Stimulated activated CD8-positive, alpha-beta memory T cell treated with anti-CD3 and anti-CD28 coated beads, Interleukin-7, amount 100 ng/mL, for 48 hours (primary cell): ENCODE measurements at places on chromosomes 2 and 18.

DNA sequence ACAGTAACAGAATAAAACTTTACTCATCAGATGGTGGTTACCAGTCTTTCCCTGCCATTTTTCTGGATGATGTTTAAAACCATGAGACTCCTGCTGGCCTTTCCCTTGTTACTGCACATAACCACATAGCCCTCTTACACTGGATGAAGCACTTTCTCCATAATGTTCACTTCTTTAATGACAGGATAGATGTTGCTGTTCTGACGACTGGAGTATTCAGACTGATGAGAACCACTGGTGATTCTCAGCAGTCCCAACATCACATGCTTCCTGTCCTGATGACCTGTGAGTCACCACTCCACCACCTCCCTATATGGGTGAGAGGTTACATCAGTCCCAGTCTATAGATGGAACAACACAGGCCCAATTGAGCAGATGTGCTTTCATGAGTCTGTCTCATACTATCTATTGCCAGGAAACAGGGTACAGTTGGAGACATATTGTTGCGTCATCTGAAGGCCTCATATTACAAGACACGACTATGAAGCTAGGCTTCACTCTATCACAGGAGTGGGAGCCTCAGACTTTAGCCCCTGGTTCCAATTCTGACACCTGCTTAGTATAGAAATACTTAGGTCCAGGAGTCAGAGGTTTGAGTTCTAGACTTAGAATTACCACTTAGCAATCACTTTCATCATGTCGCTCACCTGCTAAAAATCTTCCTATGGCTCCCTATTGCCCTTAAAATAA is 145.7 kb upstream of the KLF7 start:
- DNase-seq, result no peak

DNA sequence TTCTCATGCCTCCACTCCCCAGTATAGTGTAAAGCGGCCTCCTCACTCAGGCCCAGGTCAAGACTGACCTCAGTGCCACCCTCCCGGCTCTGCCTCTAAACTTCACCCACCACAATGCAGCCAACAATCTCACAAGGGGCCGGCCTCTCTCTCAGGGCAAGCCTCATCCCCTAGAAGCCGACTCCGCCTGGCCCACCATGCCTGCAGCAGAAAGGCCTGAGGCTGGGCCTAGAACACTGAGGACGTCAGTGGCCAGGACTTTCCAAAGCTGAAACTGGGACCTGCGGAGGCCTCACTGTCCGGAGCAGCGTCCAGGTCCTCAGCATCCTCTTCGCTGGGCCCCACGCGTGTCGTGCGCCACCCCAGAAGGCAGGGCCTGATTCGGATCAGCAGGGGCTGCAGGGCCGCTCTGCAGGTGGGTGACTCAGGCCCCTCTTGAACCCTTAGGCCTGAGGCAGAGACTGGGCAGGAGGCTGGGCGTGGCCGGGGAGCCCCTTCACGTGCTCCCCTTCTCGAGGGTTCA is 52.9 kb downstream of the PKDCC start:
- DNase-seq, result no peak

- no peak for DNase-seq
Measured at GRCh38 chr2:191176801-191177438, 26.1 kb upstream of the STAT4 start.

- no peak for DNase-seq
Measured at GRCh38 chr2:165959371-165959770, 5.8 kb upstream of the TTC21B start.

GRCh38 chr18:62479574-62479973 is 43.3 kb upstream of the ZCCHC2 start:
- DNase-seq, result no peak

DNA sequence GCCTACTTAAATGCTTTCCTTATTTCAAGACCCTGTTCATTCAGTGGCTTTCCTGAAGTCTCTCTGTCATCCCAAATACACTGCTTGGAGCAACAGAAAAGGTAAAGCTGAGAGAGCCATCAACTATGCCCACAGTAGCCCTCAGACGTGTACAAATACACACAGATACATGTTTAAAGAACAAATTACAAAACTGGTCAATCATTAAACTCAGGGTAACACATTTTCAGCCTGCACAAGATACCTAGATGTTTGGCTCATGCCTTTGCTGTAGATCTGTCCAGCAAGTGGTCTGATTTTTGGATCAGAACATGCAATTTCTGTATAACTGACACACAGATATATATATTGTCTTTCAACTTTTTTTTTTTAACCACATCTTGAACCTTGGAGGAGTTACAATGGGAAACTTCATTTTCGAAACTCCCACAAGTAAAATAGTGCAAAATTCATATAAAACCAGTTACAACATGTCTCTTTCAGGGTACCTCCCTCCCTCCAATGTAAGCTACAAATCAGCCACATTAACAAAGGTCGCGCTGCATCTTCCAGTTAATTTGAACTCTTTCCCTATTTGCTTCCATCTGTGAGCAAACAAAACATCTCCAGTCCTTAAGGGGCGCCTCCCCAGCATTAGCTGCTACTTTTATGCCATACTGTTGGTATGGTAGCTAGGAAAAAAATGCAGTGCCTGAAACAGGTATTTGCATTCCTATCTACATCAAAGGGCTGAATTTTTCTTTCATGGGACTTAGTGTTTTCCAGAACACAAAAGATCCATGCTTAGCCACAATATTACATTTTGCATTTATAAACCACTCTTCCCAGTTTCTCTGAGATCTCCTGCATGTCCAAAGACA is 311.9 kb downstream of the NRXN1 start:
- no peak for DNase-seq

- DNase-seq, result no peak
Measured at GRCh38 chr2:181646415-181646987, 10.4 kb downstream of the CERKL start.

GRCh38 chr2:47259829-47260228 is 104.7 kb upstream of the STPG4 start:
- no peak for DNase-seq

DNA sequence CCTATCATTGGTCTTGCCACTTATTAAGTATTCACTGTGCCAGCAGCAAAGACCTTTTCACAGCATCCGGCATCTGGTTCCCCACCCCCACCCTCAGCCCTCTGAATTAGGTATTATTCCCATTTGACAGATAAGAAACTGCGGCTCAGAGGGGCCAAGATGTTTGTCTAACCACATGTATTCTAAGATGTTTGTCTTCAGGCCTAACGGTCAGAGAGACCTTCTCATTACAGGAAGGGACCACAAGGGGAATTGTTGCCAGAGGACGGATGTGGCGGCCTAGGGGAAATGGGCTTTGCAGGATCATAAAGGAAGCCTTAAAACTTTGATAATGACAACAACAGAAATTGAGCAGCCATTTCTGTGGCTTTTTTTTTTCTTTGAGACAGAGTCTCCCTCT is 16.6 kb downstream of the NPPC start:
- DNase-seq, result no peak

GRCh38 chr2:8363161-8363560 is 318.7 kb upstream of the ID2 start:
- DNase-seq, result no peak

DNA sequence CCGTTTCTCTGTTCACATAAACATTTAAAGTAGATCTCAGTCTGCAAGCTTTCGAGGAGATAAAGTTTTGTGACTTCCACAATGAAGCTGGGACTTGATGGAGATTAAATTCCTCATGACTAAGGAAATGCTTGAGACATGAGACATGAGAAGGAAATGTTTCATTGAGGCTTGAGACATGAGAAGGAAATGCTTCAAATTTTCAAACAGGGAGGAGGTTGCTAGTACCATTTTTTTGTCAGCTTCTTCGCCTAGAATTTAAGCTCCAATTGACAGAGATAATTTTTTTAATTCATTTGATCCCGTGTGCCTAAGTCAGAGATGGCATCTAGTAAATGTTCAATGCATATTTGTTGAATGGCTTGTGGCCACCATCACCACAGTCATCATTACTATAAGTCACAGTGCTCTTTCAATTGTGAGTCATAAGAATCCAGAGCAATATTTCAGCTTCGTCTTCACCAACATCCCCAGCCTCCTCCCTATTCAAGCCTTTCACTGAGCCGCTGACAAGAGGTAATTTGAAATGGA is 543 bp upstream of the MARCHF4 start:
- no peak for DNase-seq

GRCh38 chr18:2310886-2311285 is 260.4 kb downstream of the METTL4 start:
- DNase-seq, result no peak

DNA sequence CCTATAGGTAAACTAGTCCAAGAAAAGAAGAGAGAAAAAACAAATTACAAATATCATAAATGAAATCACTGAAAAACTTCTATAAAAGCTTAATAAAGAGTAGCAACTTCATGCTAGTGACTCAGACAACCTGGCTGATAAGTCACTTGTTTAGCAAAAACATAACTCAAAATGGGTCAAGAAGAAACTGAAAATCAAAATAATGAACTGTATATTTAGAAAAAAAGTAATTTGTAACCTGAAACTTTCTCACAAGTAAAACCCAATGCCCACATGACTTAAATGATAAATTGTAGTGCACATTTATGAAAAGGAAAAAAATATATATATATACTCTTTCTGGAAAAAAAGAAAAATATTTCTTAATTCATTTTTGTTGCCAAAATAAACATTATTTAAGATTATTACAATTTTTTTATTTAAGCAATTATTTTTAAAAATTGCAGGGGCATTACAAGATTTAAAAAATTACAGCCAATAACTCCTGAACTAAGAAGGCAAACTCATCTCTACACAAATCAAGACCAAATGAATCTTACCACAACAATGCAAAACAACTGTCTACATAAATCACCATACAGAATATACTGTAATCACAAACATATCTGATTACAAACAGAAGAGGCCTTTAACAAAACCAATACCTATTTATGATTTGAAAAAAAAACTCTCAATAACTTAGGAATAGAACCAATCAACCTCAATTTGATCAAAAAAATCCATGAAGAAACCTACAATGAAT is 406.3 kb downstream of the CDH7 start:
- no peak for DNase-seq

DNA sequence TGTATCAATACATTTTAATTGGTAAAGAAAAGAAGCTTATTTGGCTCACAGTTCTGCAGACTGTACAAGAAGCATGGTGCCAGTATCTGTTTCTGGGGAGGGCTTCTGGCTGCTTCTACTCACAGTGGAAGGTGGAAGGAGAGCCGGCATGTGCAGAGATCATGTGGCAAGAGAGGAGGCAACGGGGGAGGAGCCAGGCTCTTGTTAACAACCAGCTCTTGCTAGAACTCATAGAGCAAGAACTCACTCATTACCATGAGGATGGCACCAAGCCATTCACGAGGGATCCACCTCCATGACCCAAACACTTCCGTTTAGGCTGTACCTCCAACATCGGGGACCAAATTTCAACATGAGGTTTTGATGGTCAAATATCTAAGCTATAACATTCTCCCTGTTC is 7.5 kb downstream of the PARD6G start:
- no peak for DNase-seq

GRCh38 chr18:5463390-5463789 is 80.4 kb downstream of the EPB41L3 start:
- no peak for DNase-seq

DNA sequence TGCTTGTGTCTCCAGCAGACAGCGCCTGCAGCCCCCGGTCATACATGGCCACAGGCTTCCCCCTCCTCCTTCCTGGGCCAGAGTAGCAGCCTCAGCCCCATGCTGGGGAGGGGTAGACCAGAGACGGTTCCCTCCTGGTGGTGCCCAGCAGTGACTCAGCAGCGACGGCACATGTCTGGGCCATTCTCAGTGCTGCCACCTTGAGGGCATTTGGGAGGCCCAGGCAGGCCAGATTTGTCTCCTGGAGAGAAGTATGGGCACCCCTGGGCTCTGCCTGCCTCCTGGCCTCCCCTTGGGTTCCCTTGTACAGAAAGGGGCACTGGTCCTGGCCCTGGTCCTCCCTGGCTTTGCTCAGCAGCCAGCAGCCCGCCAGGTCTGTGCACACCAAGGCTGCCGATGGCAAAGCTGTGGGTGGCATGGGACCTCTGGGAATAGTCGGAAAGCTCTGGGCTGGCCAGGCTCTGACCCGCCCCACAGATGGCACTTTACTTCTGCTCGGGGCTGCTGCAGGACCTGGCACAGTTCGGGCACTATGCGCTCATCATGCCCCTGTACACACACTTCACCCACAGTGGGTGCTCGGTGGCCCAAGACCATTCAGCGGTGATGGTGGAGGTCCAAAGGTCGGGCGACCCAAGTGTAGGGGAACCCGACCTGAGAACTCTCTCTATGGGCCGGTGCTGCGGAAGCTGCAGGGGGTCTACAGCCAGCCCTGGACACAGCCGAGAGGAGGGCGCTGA is 11.4 kb upstream of the ALPI start:
- DNase-seq, result peak; percentile 69

- no peak for DNase-seq
Measured at GRCh38 chr2:128930101-128930500, 611.4 kb upstream of the HS6ST1 start.

- DNase-seq, result no peak
Measured at GRCh38 chr2:182639971-182640370, 76.1 kb upstream of the DNAJC10 start.

- DNase-seq, result no peak
Measured at GRCh38 chr18:74935434-74935833, 273.5 kb downstream of the PTGR3 start.

- DNase-seq, result no peak
Measured at GRCh38 chr18:79772865-79773696, 24.7 kb upstream of the KCNG2 start.
